GM12878 (cell line): ENCODE measurements at places on chromosomes 2 and 18.

- no peak for DNase-seq
These were observed 3.2 kb upstream of the SLC20A1 start for GRCh38 chr2:112642561-112642960.

GRCh38 chr18:79531386-79531785 is 135.7 kb downstream of the NFATC1 start:
- no peak for DNase-seq

- DNase-seq = no peak
These were observed 297.0 kb upstream of the GULP1 start for GRCh38 chr2:187994464-187995331.

DNA sequence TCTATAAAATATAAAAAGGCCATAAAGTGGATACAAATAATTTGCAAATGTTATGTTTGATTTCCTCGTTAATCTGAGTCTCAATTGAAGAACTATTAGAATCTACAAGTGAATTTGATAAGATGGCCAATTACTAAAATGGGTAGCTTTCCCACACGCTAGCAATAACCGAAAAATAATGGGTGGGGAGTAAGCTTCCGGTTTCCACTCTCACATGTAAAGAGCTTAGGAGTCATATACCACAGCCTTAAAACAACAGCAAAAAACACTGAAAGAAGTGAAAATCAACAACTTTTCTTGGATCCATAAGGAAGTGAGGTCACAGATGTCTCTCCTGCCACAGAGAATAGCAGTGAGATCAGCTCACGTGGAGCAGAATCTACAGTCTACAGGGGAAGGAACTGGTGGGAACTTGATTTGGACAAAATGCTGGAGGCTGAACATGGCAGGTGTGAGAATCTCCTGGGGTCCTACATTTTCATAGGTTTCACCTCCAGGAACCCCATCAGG is 18.6 kb downstream of the THAP4 start:
- peak; percentile 11 for DNase-seq

- DNase-seq = no peak
These were observed 82.0 kb upstream of the OTX1 start for GRCh38 chr2:62968668-62969067.

- no peak for DNase-seq
These were observed 8.1 kb downstream of the CHN1 start for GRCh38 chr2:174997110-174997509.

- DNase-seq = no peak
These were observed 27.0 kb upstream of the FAM124B start for GRCh38 chr2:224428787-224429440.
